ENCODE measurements at places on chromosomes 12 and 14. TPM values are rescaled to one million over a fixed set of nuclear protein-coding genes. Genes with fewer than 3 reads are reported as not detected.

Gene JAG2
- 0.48 TPM for total RNA-seq

Gene AGAP2
- total RNA-seq = 11.2 TPM

Gene DNAJC22
- 9.1 TPM for total RNA-seq

DNA sequence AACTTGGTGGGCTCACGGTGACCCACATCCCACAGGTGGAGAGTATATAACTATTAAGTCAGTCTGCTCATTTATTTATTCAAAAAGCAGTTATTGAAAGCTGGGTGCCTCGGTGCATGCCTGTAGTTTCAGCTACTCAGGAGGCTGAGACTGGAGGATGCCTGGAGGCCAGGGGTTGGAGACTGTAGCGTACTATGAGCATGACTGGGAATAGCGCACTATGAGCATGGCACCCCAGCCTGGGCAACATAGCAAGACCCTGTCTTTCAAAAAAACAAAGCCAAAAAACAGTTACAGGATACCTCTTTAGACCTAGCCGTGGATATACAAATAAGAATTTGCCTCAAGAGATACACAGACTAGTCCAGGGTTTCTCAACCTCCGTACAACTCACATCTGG lies 139.8 kb downstream of the ZFP36L1 start:
- DNase-seq = no peak

- no peak for DNase-seq
Observed at GRCh38 chr12:51087818-51088217, 4.4 kb upstream of the CSRNP2 start.

DNA sequence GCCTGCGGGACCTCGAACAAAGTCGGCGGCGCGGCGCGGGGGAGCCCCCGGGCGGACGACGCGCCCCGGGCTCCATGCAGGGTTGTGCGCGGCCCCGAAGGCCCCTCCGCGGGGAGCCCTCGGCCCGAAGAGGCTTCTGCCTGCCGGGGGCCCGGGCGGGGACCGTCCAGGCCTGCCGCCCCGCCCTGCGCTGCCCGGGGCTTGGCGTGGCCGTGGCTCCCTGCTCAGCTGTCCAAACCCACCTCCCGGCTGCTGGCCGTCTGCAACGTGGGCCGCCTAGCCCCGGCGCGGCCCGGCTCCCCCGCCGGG lies 670 bp downstream of the DYRK2 start:
- no peak for DNase-seq

GRCh38 chr14:59918824-59919569 lies 947 bp upstream of the LRRC9 start:
- DNase-seq = no peak

DNA sequence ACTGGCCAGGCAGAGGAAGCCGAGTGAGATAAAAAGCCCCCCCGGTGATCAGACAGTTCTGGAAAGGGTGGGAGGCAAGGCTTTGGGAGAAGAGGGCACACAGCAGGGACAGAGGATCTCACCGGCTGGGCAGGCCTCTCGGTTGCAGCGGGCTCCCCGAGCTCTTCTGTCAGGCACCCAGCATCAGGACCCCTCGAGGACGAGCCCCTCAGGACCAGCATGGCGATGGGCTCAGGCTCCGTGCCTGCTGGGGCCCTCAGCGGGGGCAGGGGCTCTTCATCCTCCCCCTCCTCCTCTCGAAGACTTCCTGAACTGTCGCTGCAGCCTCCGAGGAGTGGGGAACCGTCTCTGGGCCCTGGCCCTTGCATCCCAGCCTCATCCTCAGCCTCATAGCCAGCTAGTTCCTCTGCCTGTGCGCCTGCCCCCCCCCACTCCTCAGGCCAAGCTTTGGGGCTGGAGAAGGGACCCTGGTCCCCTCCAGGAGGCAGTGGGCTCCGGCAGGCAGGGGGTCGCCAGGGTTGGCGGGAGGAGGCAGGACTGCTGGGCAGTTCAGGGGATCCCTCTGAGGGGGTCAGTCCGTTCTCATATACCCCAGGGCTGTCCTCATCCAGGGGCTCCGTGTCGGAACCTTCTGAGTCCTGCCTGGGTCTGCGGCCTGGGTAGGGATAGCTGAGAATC lies 3.4 kb upstream of the AP1G2 start:
- no peak for DNase-seq

- no peak for DNase-seq
Observed at GRCh38 chr14:74239848-74240793, 872 bp downstream of the VSX2 start.

- DNase-seq = no peak
Observed at GRCh38 chr12:68030248-68030647, 41.0 kb downstream of the IFNG-AS1 start.

GRCh38 chr14:99808515-99808914 lies 15.3 kb downstream of the EML1 start:
- DNase-seq = no peak

- DNase-seq = no peak
Observed at GRCh38 chr12:122929148-122929538, 33.2 kb upstream of the VPS37B start.

Measured in HT1080 (cell line).